CD4-positive, alpha-beta T cell treated with Interleukin-4 for 4 hours (primary cell): ENCODE measurements at places on chromosomes 5 and 9.

DNA sequence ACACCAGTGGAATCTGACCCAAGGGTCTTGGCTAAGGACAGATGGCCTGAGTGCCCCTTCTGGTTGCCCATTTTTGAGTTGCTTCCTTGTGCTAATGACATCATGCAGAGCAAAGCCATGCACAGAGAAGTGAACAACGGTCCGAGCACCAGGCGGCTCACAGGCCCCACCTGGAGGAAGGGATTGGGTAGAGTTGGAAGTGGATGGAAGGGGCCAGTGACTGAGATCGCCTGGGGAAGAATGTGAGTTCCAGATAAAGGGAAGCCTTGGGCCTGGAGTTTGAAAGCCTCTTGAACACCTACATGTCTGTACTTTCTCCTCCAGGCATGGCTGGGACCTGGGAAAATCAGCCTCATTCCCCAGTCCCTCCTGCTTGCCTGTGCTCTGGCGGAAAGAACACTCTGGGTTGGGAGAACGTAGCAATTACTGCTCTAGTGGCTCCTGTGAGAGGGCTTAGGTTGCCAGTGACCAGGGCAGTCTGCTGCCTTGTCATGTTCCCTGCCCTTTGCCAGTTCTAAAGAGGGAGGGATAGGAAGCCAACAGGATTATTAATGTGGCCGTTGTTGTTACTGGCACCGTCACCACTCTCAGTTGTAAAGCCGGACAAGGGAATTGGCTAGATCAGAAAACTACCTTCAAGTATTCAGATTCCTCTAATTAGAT lies 62.5 kb upstream of the PTPN3 start:
- no peak for DNase-seq

GRCh38 chr5:72018143-72018803 lies 89.0 kb upstream of the MAP1B start:
- DNase-seq: peak; percentile 56

DNA sequence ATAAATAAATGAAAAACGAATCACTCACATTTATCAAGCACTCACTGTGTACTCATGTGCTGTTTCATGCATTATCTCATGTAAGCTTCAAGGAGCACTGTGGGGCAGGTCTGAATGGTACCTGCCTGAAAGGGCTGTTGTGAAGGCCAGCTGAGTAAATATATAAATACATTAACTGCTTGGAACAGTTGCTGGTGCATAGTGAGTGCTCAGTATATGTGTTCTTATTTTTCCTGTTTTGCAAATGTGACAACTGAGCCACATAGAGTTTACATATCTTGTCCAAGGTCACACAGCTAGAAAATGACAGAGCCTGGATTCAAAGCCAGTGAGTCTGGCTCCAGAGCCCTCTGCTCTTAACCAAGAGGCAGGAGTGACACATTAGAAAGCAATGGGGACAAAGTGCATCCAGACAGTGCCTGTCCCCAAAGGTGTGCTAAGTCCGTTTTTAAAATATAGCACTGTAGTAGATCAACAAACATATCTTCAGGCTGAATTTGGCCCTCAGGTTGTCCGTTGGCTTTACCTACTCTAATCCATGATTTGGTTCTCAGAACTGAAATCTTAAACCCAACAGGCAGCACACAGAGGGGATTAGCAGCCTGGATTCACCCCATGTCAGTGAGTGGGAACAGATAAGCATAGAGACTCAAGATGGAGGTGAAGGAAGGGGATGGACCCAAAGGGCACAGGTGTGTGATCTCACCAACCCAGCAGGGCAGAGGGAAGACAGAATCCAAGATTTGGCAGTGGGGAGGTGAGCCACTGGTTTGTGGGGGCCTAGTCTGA lies 70.8 kb downstream of the WWC1 start:
- no peak for DNase-seq

- no peak for DNase-seq
Observed at GRCh38 chr5:173625673-173626504, 9.4 kb upstream of the BOD1 start.

DNA sequence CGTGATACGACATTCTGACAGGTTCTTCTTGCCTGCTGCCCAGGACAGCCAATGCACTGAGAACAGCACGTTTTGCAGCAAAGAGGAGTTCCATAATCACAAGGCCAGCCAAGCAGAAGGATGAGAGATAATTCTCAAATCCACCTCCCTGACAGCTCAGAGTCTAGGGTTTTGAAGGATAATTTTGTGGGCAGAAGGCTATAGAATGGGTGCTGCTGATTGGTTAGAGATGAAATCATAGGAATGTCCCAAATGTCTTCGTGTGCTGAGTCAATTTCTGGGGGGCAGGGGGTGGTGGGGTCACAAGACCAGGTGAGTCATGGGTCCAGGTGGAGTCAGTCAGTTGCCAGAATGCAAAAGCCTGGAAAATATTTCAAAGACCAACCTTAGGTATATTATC lies 175.5 kb upstream of the SLC30A5 start:
- no peak for DNase-seq

- no peak for DNase-seq
Observed at GRCh38 chr5:13783726-13784125, 160.8 kb downstream of the DNAH5 start.

DNA sequence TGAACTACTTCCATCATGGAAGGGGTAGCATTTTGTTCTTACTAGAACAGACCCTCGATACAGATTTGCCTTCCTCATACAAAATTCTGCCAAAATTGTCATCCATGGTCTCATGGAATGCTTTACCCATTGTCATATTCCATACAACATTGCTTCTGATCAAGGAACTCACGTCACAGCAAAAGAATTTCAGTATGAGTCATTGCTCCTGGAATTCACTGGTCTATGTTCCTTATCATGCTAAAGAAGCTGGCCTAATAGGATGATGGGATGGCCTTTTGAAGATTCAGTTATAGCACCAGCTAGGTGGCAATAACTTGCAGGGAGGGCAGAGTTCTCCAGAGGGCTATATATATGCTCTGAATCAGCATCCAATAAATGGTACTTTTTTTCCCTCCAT lies 18.2 kb upstream of the FNIP1 start:
- no peak for DNase-seq

DNA sequence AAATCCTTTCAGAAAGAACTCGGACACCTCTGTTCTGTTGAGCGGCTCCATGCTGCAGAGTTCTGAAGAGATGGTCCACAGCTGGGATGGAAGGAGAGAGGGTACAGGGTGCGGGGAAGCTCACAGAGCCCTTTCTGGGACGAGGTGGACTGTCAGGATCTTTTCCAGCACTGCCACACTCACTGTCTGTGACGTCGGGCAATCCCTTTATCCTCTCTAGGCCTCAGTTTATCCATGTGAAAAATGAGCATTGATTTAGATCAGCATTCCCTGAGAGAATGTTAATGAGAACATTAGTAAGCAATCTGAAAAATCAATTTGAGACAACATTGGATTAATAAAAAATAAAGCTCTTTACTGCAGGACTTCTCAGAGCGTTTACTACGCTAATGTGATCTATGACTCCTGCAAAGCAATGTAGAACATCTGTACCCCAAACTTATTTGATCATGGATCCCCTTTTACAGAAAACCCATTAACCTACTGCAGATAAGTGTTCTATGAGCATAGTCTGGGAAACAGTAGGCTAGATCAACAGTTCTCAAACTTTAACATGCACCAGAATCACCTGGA lies at the start of gene OR13J1:
Gene OR13J1, minus strand, starts transcription at position 51 of the 573 bp plus-strand sequence. Its CDS starts 0 bp downstream, at position 51.
- DNase-seq: no peak

DNA sequence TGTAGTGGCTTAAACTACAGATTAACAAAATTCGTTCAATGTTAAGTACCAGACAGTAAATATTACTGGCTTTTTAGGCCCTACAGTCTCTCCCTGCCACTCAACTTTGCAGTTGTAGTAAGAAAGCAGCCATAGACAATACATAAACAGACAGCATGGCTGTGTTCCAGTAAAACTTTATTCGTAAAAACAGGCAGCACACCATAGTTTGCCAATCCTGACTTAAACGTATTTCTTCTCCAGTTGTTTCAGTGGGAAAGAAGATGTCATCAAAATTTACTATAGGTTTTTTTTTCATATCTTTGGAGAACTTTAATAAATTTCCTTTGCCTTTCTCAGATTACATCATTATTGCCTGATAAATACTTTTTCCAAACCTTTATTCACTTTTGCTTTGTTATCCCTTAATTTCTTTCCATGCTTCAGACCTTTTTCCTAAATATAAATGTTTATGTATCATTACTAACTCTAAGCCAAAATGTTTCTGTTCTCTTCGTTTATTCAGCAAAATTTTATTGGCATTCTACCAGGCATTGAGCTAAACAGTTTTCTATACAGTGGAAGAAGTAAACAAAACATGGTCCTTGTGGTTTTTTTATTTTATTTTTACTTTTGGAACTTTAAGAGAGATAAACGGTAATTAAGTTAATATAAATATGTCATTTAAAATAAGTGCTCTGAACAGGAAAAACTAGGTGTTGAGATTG lies 64.5 kb downstream of the SLF1 start:
- no peak for DNase-seq

DNA sequence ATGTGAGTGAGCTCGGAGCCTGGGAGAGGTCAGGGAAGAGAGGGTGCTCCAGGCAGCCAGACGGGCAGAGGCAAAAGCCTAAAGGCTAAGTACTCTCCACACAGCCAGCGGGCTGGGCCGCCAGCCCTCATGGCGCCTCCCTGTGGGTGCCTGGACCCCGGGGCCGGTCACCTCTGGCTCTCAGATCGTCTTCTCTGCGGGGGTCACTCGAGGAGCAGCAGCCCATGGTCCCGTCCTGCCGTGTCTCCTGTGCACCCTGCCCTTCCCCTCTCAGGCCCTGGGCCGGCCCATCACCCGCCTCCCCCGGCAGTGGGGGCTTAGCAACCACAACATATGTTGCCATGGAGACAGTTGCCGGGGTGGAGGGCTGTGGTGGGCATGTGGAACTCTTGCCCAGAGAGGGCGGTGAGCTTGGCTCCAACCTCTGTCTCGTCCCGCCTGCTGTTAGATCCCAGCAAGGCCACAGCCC lies 4.2 kb downstream of the AK1 start:
- DNase-seq: no peak

DNA sequence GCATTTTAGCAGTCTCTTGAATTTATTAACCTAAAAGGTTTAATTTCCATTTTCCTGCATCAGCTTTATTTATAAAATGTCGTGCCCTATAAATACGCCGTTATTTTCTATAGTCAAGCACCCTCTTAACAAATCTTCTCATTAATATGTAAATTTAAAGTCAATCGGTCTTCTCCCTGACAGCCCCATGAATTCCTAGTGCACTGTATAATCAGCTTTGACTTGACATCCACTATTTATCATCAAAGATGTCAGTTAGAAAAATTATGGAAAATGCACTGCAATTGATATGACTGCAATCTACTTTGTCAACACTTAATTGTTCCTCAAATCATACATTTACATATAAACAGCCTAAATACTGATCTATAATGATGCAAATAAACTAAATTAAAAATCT lies 83.4 kb downstream of the AP3B1 start:
- no peak for DNase-seq

- DNase-seq: peak; percentile 59
Observed at GRCh38 chr9:100011062-100011681, 87.6 kb downstream of the ERP44 start.

DNA sequence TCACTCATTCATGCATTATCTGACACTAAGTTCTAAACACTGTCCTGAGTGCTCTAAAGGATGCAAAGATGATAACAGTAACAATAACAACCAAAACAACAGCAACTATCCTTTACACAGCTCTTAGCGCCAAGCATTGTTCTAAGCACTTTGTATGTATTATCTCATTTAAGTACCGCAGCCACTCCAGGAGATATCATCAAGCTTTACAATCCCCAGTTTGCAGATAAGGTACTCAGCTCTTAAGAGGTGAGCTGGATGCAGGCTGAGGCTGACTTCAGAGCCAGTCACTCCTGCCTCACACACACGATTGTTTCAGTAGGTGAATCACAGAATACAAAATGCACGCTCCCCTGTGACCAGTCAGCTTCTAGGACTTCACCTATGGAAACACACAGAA lies 141.8 kb downstream of the PAX5 start:
- DNase-seq: no peak

DNA sequence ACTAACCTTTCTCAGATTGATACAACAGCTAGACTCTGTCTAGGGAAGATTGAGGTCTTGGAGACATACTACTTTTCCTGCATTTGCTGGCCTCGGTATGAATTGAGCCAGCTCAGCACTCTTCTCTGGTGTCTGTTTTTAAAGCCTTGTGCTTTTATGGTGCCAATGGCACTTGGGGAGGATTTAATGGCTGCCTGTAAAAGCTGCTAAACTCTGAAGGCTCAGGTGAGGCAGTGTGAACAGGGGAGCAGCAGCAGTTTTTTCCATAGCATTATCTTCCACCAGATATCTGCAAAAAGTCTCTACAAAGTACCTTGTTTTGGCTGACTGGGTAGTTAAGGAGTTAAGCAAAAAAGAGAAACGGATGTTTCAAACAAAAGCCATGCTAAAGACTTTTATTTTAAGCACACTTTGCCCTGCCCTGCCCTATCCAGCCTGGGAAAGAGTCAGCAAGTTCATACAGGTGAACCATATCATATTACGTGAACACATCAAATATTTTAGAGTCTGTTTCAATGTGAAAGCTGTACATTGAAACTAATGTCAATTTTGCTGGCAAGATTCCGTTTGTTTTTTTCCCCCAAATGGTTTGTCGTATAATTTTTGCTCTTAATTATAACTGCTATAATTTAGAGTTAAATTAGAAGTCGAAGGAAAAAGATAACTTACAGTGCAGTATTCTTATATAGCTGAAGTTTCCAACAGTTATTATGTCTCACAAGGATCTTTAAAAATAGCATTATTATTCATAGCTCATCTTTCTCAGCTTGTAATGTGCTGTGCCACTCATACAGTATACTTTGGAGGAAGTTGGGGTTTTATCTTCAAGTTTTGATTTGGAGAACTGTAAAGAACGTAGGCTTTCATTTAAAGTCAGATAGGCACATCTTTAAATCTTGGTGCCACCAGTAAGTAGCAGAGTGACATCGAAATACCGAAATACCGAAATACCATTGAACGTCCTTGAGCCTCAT lies 424.1 kb upstream of the CD180 start:
- DNase-seq: no peak

GRCh38 chr9:92026206-92027002 lies 76.4 kb upstream of the ROR2 start:
- DNase-seq: no peak

GRCh38 chr5:51082741-51083140 lies 300.5 kb upstream of the ISL1 start:
- no peak for DNase-seq

DNA sequence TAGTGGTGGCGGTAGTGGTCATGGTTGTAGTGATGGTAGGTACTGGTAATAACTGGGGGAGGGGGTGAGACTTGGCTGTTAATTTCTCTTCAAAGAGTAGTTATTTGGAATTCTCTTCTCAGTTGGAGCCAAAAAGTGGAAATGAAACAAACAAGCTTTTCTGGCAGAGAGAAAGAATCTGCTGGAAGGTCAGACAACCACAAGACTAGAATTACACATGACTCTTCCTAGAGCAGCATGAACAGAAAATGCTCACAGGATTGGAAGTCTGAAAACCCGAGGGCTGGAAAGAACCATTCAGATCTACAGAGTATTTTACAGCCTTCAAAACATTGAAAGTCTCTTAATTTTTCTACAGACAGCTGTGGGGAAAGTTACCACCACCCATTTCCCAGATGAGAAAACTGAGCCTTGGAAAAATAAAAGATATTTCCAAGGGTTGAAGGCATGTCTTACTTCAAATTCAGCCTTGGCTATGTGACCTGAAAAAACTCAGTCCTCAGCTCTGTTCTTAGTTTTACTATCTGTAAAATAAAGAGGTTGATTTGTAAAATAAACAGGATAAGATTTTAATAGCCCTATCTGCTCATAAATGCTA lies 42.9 kb upstream of the TRIM32 start:
- no peak for DNase-seq

GRCh38 chr9:127919253-127919815 lies 2.5 kb upstream of the ST6GALNAC4 start:
- DNase-seq: no peak

GRCh38 chr5:111775224-111775623 lies 18.2 kb upstream of the NREP start:
- no peak for DNase-seq
